ENCODE measurements at places on chromosomes 16 and 17.

- no peak for DNase-seq
These were observed 3.8 kb downstream of the PMP22 start for GRCh38 chr17:15261258-15261801.

- peak; percentile 30 for DNase-seq
These were observed 561 bp downstream of the CCDC47 start for GRCh38 chr17:63772801-63773271.

- no peak for DNase-seq
These were observed 28.7 kb downstream of the NACA2 start for GRCh38 chr17:61562287-61562686.

DNA sequence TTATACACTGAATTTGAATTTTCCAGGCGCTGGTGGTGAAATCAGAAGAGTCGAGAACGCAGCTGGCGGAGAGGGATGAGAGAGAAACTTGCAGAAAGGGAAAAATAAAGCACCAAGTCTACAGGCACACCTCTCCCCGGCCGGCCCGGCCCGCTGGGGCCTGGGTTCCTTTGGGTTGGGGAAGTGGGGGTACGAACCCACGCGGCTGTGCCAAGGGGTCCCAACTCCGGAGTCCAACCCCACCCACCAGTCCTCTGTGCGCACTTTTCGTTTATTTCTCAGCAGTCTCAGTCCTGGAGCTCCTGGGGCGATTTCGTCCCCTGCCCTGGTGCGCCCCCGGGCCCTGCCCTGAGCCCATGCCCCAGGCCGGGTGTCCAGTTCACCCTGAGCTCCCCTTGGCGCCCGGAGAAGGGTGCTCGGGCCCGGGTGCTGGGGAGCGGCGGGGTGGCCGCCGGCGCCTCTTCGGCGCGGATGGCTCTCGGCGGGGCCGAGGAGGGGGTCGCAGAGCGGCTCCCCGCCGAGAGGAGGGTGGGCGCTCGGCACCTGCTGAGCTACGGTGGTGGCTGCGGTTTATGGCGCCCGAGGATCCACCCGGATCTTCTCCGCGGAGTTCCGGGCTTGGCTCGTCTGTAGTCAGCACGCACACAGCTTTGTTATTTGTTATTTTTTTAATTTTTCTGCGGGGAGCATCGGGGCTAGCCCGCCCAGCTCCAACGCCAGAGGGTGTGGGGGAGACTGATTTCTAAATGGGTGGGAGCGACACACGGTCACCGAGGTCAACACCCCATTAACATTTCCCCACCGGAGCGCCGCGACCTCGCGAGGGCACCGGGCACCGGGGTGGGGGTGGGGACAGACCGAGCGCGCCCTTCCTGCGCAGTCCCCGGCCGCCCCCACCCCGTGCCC lies 15.7 kb upstream of the CBX8 start:
- DNase-seq: no peak

- DNase-seq: no peak
These were observed 20.0 kb upstream of the PABPN1L start for GRCh38 chr16:88886420-88886844.

- no peak for DNase-seq
These were observed 827.6 kb upstream of the KIF2B start for GRCh38 chr17:52995147-52995546.

Data from OCI-LY7 (cell line).